ENCODE measurements at places on chromosomes 1 and 21.

DNA sequence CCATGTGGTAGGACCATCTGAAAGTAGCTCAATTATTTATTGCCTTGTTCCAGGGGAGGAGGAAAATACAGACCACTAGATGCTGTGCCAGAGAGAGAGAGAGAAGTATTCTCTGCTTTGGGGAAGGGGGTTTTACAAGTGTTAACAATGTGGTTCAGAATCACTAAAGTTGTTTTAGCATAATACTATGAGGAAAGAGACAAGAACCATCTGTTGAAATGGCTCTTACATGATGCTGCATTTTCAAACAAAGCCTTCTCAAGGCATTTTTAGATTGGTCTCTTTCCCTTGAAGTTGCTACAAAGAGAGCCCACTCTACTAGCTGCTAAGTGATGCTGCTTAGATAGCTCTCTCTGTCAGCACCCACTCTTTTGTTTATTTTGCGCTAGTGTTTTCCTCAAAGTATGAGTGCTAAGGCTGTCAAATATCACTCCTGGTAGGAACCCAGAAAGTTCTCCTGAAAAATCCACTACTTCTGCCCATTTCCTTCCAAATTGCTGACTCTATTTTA lies 255.1 kb downstream of the NFIA start:
- DNase-seq, result no peak

- no peak for DNase-seq
Measured at GRCh38 chr1:53342735-53343470, 15.0 kb upstream of the LRP8 start.

DNA sequence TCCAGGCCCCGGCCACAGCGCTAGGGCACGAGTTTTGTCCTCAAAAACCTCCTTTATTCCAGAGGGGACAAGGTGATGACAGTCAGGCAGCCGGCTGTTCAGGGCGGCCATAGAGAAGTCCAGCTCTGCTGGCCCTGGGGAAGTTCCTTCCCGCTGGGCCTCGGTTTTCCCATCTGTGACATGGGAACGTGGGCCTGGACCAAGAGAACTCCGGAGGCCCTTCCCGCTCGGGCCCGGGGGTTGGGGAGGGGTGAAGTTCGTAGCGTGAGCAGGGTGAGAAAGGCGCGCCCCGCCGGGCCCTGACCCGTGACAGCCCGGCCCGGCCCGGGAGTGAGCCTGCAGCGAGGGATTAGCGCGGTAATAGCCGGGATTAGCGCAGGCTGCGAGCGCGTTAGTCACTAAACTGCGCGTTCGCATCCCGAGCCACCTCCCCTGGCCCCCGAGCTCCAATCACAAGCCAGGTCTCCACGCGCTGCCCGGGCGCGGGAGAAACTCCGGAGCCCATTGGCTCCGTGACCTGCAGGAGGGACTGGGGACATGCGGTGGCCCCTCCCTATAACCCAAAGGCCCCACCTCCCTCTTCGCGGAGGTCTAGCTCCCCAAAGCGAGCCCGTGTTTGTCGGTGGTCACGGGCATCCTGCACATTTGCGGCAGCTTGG lies 29.8 kb upstream of the PADI2 start:
- DNase-seq, result no peak

DNA sequence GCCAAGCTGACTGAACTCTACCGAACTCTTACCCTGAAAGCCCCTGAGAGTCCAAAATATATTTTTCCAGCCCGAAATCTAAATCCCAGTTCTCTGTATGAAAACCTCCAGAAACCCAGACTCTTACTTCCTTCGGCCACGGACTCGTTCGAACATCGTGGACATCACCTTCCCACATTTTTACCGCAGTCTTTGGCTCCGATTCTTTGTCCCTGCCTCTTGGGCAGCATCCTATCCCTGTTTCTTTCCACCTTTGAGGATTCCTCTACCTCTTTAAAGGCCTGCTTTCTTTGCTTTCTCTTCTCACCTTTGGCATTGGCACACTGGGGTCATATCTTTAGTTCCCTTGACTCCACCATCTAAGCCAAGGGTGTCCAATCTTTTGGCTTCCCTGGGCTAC lies 932 bp upstream of the USP24 start:
- DNase-seq, result no peak

- no peak for DNase-seq
Measured at GRCh38 chr1:207825409-207825695, 73.5 kb downstream of the CD46 start.

DNA sequence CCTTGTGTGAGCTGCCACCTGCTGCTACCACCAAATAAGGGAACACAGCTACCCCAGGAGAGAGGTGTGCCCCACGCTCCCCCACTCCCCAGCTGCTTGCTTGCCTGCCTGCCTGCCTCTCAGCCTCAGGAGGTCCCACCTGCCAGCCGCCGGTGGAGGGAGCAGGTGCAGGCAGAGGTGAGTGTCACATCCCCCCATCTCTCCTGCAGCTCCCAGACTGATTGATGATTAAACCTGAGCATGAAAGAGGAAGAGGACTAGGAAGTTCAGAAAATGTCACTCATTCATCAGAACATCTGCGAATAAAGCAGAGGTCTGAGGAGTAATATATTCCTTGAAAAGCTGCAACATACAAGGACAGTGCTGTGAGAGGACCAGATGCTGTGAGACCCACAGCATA lies 58.6 kb upstream of the HIVEP3 start:
- no peak for DNase-seq

DNA sequence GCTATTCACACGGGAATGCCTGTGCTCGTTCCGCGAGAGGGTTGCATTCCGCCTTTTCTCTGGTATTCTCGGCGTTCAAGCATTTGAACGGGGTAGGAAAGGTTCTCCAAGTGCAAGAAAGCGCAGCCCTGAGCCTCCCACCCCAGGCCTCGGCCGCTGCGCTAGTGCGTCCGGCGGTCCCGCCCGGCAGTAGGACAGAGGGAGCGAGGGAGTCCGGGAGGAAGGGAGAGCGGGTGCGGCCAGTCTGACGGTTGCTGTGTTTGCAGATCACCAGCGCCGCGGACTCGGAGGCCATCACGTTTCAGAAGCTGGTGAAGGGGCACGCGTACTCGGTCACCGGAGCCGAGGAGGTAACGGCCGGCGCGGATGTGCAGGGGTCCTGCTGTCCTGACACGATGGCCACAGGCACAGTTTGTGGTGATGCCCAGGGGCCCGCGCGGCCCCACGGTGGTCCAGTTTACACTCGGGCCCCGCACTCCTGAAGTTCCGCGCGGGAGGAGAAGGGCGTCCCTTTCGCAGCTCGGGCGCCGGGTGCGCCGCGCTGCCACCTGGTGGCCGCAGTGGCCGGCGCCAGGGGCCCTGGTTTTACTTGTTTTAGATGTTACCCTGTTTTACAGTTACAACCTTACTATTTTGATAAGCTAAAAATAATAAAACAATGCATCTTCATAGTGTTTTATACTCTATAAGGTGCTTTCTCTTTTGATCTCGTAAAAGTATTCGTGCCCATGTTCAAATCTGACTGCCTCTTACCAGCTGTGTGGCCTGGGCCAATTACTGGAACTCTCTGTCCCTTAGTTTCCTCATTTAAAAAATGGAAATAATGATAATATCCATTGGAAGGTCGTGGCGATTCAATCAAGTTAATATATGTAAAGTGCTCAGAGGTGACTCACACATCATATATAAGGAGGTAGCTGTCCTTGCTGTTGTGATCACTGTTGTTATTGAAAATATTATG lies 36.7 kb downstream of the CAPN2 start:
- peak; percentile 45 for DNase-seq

- DNase-seq, result no peak
Measured at GRCh38 chr21:45012662-45013259, 61.6 kb upstream of the ADARB1 start.

DNA sequence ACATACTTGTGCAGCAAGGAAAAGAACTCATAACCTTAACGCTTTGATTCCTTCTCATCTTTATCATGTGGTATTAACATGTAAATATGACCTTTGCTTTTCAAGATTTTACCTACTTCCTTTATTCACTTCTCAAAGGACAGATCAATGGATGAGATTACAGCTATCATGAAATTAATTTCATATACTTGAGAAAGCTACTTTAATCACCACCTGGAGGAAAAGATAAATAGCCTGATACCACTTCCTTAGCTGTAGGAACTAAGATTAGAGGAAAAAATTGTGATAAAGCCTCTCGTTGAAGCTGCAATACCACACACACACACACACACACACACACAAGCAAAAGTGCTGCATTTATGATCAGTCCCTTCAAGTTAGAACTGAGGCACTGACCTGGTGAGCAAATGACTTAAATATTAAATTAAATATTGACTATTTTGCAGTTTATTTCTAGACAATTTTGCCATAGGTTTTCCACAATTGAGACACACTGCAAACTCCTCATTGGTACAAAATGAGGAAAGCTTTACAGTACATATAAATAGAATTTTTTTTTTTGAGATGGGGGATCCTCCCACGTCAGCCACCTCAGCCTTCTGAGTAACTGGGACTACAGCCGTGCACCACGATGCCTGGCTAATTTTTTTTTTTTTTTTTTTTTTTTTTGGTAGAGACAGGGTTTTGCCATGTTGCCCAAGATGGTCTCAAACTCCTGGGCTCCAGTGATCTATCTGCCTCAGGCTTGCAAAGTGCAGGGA lies 27.2 kb upstream of the DMRTB1 start:
- DNase-seq, result no peak

GRCh38 chr1:30872948-30873263 lies 35.7 kb downstream of the SDC3 start:
- DNase-seq, result no peak

- no peak for DNase-seq
Measured at GRCh38 chr1:184181044-184181443, 129.5 kb downstream of the TSEN15 start.

GRCh38 chr1:221343136-221343535 lies 398.8 kb downstream of the DUSP10 start:
- DNase-seq, result no peak

GRCh38 chr1:2977886-2978611 lies 43.2 kb upstream of the ACTRT2 start:
- DNase-seq, result no peak

GRCh38 chr1:156937883-156938282 lies 17.5 kb downstream of the LRRC71 start:
- no peak for DNase-seq

- DNase-seq, result no peak
Measured at GRCh38 chr1:229643996-229644745, 18.1 kb downstream of the URB2 start.

GRCh38 chr1:177786176-177786745 lies 183.6 kb downstream of the SEC16B start:
- no peak for DNase-seq

- no peak for DNase-seq
Measured at GRCh38 chr1:111052246-111052645, 87.6 kb downstream of the DRAM2 start.

GRCh38 chr1:232422898-232423297 lies 207.0 kb downstream of the SIPA1L2 start:
- no peak for DNase-seq

DNA sequence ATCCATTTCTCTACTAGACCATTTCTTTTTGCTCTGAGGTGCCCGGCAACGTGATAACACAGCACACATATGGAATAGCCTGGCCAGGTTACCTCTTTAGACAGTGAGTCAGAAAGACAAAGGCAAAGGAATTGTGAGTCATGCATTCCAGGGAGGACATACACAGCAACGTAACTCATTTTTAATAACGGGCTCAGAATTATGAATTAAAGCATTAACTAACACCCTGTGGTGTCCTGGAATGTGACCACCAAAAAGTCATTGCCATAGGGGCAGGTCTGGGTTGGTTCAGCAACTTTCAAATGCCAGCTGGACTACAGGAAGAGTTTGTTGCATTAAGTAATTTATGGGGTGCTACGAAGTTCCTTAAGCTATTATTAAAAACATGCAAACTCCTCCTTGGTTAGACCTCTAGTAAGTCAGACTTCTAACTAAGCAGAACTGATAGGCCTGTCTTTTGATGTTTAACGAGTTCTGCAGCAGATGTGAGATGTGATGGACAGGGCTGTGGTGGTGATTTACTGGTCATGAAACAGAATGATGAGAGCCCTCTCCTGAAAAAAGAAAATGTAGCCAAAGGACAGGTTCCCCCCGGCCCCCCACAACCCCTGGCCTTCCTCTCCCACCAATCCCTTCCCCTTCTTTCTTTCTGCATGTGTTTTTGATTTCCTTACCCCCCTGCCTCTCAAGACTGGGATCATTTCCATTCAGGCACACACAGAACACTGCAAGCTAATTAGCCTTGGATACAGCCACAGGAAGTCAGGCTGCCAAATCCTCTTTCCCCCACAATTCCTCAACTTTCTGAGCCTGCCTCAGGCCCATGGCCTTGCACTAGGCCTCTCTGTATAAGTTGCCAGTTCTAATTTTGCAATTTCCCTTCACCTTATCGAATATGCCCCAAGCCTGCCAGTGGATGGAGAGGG lies 88.9 kb upstream of the HAO2 start:
- DNase-seq, result no peak

GRCh38 chr1:159184201-159184600 lies 12.8 kb downstream of the CADM3 start:
- DNase-seq, result no peak

GRCh38 chr1:39788426-39788757 lies 273 bp downstream of the BMP8B start:
- no peak for DNase-seq

- peak; percentile 32 for DNase-seq
Measured at GRCh38 chr1:33470495-33471012, 1.9 kb upstream of the ZSCAN20 start.

DNA sequence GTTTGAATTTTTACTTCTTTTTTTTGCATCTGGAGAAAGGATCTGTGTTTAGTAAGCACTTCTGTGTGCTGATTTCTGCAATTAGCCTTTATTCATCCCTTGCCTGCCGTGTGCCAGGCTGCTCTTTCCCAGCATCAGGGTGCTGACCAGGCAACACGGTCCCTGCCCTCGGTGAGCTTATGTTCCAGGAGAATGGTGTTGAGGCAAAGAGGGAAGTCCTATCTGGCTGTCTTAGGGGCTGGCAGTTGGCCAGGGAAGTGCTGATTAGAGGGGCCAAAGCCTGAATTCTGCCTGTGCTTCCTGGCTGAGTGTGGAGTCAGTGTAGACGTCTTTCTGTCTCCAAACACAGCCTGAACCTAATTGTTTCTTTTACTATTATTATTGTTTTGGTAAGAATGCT lies 187.1 kb downstream of the CAMTA1 start:
- DNase-seq, result no peak

- no peak for DNase-seq
Measured at GRCh38 chr1:80066060-80066459, 1059.5 kb upstream of the ADGRL4 start.

DNA sequence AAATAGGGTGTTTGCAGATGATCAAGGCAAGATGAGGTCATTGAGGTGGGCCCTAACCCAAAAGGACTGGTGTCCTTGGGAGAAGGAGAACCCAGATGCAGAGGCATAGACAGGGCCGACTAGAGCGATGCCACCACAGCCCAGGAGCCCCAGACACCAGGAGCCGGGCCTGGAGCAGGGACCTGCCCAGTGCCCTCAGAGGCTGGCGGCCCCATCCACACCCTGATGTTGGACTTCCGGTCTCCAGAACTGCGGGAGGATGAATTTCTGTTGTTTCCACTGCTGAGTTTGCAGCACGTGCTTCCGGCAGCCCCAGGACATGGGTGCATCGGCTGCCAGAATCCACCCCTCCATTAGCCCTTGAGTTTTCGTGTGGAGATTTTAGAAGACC lies 7.2 kb upstream of the ACTRT2 start:
- DNase-seq, result no peak

DNA sequence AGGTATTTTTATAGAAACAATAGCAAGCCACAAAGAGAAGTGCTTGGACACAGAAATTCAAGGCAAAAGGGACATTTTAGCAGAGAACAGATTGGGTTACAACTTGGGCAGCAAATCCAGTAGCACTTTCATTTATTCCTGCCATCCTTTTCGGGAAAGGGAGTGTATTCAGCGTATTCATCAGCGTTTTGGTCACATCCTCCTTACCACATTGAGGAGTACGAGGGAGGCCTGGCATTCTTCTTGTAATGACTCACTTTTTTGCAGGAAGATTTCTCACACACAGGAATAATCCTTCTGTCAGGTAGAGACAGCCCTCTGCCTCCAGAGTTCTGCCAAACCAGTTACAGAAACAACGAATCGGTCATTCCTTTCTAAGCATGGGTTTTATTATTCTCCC lies 18.1 kb upstream of the FAM78B start:
- no peak for DNase-seq

Measured in stimulated activated CD8-positive, alpha-beta memory T cell treated with anti-CD3 and anti-CD28 coated beads, Interleukin-2, amount 100 ng/mL, for 48 hours (primary cell).